ENCODE measurements at places on chromosomes 16 and 17.

- DNase-seq: peak; percentile 38
Measured at GRCh38 chr16:11356573-11357331, 11.5 kb downstream of the RMI2 start.

- DNase-seq: no peak
Measured at GRCh38 chr17:42843358-42843934, 934 bp upstream of the AOC2 start.

DNA sequence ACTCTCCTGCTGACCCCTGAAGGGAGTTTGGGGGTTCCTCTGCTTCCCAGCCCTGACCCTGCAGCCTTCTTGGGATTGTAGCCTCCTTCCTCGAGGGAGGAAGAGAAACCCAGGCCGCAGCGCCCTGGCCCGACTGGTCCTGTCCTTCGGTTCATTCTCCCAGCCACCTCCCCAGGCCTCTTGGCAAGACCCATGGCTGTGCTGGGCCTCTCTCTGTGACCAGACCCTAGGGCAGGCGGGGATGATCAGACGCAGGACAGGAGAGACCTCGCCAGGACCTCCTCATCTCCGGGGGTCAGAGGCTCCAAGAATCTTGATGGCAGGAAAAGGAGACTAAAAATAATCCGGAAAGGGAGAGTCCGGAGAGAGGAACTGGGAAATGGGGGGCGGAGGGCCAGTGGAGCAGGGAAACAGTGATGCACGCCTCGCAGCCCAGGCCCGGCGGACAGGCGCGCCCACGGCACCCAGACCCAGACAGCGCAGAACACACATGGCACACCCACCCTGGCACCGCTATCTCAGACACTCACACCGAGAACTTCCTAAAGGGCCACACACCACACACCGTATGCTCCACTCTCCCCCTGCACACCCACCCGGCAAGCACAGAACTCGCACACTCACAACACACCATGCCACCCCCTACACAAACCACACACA, 1.2 kb downstream of the ARHGEF15 start:
- no peak for DNase-seq

- no peak for DNase-seq
Measured at GRCh38 chr17:44307387-44308186, 814 bp upstream of the RUNDC3A start.

- DNase-seq: no peak
Measured at GRCh38 chr17:66309793-66310192, 7.4 kb downstream of the PRKCA start.

GRCh38 chr17:50640686-50641351, 6.1 kb downstream of the ABCC3 start:
- DNase-seq: no peak

- DNase-seq: no peak
Measured at GRCh38 chr16:77890075-77890474, 101.7 kb downstream of the VAT1L start.

- peak; percentile 56 for DNase-seq
Measured at GRCh38 chr16:89565506-89566372, 5.3 kb downstream of the RPL13 start.

GRCh38 chr16:86584071-86584685, 5.8 kb downstream of the FOXL1 start:
- DNase-seq: no peak

All from T-helper 2 cell treated with Interferon-gamma antibody and Interleukin-4, amounts not matched to agents 5 μg/mL and 100 μg/mL, for 36 hours (primary cell).